NCI-H1105 (cell line): ENCODE measurements at places on chromosomes 6 and 20.

DNA sequence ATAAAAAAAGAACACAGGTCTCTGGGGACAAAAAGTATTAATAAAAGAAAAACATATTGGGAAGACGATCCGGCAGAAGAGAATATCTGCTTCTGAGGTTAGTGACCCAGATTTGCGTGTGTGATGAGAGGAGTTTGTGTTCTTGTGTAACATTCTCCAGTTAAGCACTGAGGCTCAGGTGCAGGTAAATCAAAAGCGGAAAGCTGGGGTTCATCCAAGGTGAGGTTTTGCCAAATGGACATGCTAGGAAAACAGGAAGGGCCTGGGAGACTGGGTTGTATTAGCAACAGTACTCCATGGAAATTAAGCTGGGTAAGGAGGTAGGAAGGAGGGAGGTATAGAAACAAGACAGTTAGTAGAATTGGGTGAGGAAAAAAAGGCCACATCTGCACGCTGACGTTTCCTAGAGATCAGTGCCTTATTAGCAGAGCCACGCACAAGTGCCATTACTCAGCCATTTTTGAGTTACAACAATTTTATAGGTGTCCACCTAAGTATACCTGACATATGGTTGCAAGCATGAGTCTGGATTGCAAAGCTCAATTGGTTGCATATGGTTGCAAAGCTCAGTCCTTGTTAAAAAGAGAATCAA is 139.6 kb downstream of the ZMYND8 start:
- no peak for DNase-seq

- DNase-seq = no peak
These were observed 3.4 kb downstream of the LINC00237 start for GRCh38 chr20:21102603-21103311.

DNA sequence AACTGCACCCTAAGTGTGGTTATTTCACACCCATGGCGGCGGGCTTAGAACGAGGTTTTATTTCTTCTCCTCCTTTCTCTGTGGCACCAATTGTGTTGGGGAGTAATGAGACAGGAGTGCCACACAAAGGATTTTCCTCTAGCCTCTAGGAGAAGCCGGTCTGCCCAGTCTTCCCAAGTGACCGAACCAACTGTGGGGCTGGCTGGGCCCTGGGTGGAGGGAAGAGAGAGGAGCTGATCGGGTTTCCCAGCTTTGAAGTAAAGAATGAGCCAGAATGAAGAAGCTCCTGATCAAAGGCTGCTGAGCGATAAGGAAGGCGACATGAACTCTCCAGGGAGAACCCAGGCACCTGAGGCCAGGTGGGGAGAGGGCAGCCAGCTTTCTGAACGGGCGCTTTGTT is 616.0 kb upstream of the BTBD3 start:
- no peak for DNase-seq

DNA sequence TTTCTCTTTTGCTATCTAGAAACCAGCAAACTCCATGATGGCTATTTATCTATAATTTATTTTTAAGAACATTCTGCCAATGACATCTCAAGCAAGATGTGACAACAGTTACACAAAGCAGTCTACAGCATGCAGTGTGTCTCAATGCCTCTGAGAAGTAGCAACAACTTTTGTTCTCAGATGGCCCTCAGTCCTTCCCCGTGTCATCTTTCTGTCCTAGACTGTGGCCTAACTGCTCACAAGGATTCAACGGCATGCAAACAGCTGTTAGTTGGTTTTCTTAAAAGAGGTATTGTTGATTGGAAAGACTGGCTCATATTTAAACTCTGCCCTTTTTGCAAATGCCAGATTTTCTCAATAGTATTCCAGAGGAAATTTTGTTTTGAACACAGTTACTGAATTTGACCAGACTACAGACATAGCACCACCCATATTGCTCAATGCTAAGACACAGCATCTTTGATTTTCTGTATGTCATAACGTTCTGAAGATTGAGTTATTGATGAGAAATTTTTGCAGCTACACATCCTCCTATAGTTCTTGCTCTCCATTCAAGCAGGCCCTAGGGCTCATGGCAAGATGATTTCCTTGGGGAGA is 26.1 kb upstream of the F13A1 start:
- DNase-seq = no peak

DNA sequence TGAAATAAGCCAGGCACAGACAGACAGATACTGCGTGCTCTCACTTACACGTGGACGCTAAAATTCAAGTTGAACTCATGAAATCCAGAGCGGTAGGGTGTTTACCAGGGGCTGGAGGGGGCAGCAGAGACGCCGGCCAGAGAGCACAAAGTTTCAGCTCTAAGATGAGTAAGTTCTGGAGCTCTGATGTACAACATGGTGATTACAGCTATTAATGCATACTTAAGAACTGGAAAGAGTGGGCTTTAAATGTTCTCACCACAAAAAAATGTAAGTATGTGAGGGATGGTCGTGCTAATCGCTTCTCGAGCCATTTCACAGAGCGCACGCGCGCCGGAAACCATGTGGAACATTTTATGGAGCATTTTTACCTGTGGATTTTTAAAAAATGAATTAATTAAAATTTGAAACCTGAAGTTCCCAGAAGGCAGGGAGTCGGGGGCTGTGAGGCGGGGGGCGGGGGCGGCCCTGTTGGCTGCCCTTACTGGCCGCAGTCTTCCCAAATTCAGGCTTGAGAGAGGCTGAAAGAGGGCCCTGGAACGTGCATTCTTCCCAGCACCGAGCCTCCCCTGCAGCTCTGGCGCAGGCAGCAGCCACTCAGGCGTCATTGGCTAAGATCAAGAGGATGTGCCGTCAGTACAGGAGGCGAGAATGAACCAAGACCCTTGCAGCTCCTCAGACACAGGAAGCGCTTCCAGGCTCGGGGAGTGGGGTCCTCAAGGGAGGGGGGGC is 8.5 kb upstream of the SLCO4A1 start:
- no peak for DNase-seq

GRCh38 chr20:3871550-3872265 is 17.5 kb upstream of the PANK2 start:
- DNase-seq = no peak

DNA sequence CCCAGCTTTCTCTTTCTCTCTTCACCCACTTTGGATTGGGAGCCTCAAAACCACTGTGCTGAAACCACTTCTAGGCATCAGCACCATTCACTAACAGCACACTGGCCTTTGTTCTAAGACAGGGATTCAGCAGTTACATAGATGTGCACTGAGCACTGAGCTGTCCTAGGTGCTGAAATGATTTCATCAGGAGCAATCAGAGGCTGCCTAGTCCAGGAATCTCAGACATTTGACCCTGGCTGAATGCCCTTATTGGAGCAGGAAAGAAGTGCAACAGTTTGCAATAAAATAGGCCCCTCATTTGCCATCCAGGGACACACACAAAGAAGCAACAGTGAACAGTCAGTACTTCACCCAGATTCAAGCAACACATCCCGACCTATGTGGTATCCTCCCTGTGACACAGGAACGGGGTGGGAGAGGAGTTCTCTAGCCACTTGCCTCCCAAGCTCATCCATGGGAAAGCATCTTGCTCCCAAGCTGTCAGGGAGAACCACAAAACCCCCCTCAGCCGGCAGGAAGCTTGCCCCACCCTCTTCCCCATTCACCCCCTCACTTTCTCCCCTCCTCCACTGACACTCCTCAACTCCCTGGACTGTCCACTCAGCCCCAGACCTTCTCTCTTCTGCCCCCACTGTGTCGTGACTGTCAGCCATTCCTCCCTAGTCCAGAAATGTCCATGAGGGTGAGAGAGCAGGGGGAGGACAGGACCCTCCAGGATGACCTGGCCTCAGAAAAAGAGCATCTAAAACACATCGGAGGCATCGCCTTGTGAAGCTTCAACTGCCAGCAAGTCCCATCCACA is 304.4 kb downstream of the PREX1 start:
- DNase-seq = no peak

DNA sequence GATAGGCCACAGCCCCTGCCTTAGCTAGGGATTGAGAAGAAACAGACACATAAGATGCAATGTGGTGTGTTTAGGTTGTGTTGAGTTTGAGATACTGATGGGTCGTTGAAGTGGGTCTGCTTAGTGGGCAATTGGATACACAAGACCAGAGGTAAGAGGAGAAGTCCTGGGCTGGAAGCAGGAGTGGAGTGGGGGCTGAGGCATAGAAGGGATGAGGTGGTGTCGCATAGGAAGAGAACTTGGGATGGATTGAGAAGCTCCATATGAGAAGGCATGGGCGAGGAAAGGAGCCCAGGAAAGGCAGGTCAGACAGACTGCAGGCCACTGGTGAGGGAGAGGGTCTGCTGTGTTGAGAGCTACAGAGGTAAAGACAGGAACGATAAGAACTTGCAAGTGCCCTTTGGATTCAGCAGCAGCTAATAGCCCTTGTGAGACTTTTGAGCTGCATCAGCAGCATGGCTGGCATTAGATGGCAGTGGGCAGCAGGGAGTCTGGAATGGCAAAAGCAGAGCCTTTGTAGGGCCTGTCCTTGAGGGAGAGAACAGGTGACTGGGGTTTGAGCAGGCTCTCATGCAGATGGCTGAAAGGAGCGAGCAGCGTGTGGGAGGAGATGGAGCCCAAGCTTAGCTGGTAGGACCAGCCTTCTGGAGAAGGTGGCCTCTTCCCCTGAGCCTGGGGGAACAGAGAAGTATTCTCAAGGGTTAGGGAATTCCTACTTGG is 33.2 kb downstream of the PLCG1 start:
- DNase-seq = no peak

DNA sequence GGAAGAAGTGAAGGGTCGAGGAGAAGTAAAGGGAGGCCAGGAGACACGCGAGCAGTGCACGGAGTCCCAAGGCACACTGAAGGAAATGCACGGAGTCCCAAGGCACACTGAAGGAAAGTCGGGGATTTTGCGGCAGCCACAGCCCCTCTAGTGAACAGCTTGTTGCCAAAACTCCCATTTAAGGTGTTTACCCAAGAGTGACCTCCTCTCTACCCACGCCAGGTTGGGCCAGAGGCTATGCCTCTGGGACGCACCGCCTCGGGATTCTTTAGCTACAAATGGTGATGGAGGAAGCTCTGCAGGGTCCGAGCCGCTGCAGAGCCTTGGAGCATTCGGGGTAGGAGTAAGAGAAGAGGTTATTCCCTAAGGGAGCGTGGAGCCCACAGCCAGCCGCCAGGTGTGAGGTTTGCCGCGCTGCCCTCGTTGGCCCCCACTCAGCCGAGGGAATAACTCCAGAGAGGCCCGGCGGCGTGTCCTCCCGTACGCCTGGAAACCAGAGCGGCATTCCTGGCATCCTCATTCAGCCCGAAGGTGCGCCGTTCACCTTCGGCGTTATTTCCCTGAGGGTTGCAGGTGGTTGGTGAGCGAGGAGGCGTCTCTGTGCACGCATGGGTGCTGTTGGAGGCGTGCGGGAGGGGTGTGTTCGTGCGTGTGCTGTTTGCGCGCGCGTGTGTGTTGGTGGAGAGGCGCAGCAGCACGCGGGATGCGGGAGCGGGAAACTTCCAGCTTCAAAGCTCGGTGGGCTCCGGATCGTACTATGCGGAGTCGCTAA is 3.4 kb upstream of the MAFB start:
- no peak for DNase-seq

DNA sequence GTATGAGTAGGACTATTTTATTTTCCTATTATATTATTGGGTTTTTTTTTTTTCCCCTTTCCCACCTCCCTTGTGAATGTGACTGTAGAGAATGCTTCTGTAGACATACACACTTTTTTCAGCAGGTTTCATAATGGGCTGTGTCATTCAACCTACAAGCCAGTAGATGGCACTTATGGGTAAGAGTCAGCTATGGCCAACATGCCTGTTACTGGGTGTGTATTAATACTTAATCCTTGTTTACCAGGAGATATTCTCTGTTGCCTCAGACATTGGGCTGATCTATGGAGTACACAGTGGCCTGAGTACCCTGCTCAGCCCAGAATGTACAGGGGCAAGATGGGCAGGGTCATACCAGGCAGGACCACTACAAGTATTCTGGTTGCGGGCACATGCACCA is 382.5 kb downstream of the EPHA7 start:
- DNase-seq = no peak
